ENCODE measurements at places on chromosomes 7 and 10.
A peak's percentile ranks its signal among the peaks of the same experiment; 100 is the strongest.

- no peak for DNase-seq
Measured at GRCh38 chr7:117848941-117849340, 24.3 kb downstream of the CTTNBP2 start.

DNA sequence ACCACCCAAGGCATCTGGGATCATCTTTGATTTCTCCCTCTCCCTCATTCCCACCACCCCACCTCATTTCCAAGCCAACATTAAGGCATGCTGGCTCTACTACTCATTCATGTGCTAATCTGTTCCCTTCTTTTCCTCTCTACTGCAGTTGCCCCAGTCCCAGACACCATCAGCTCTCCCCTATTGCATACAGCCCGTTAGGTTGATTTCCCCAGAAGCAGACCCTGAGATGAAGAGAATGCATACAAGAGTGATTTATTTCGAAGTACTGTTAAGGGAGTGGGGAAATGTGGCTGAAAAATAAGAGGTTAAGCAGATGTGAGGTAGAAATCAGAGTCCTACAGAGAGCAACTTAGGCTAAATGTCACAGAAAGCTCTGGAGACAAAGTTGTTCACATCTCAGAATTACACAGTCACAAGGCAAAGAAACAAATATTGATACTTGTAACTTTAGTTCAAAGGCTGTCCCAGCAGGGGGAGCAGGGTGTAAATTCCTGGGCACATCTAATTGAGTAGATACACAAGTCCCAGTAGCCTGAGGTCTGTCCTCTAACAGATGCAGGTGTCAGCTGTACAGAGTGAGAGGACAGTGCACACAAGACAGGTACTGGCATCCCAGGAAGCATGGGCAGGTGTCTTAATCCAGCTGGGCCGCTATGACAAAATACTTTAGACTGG, 20.9 kb downstream of the AKR1D1 start:
- DNase-seq = no peak

GRCh38 chr10:30059209-30060107, at the start of gene JCAD:
JCAD (minus strand) TSS chr10:30059586; CDS start chr10:30047812, 11,774 bp downstream.
- no peak for DNase-seq

DNA sequence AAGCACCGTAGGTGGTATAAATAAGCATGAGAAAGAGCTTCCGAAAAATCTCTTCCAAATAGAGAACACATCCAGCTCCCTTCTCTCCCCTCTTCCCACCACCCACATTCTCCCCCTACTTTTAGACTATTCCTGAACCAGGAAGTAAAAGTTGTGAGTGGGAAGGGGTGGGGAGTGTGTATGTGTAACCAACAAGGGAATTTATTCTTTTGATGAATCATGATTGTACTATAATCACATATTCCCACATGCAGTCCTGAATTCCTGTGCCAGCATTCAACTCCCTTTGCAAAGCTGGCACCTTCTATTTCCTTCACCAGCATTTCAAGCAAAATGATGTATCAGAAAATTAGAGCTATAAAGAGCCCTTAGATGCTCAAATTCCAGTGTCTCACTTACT, 230.6 kb upstream of the CHRM2 start:
- no peak for DNase-seq

GRCh38 chr10:92822060-92822634, 26.2 kb upstream of the EXOC6 start:
- DNase-seq = no peak

DNA sequence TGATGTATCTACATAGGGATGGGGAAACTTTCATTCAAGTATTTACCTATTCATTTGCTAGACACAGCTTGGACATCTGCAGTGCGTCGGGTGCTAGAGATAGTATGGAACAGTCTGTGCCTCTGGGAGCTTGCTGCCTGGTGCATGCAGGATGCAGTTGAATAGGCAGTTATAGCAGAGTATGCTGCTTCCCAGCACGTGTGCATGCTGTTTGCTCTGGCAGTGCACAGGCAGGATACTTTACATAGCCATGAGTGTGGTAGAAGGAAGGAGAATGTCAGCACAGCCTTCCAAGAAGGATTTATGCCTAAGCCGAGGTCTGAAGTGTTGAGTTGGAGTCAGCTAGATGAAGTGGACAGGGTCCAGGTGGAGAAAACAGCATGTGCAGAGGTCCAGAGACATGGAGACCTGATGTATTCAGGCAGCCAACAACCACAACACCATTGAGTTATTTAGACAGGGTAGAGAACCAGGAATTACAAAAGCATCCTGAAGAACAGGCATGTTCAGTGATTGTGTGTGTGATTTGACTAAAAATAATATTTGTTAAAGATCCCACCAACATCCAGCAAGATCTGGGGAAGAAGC, 8.1 kb downstream of the MAP3K8 start:
- DNase-seq = no peak

DNA sequence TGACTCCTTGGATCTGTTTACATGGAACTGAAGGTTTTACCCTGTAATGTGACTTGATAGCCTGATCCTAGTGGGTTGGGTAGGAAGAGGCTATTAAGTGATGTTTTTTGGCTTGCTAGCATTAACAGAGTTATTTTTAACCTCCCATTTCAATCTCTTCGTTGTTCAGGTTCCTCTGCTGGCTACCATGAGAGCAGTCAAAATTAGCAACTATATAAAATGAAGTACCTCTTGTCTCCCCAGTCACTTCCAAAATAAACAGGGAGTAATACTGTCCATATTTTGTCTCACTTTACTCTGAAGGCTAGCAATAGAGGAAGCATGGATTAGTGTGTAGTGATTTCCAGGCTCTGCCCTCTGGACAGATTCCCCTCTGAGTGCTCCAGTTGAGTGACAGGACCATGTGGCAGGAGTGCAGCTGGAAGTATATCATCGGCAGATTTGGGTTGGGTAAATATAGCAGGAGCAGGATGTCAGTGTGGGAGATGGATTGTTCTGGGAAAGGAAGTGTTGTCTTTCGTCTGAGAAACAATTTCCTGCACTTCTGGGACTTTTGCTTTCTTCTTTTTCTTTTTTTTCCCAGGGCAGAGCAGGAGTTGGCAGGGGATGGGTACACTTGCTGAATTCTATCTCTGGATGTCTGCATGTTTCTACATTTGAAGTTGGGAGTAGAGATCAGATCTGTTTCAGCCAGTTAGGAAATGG, 35.2 kb downstream of the GBF1 start:
- DNase-seq = no peak

- DNase-seq = no peak
Measured at GRCh38 chr7:135109976-135110375, 37.9 kb upstream of the TMEM140 start.

DNA sequence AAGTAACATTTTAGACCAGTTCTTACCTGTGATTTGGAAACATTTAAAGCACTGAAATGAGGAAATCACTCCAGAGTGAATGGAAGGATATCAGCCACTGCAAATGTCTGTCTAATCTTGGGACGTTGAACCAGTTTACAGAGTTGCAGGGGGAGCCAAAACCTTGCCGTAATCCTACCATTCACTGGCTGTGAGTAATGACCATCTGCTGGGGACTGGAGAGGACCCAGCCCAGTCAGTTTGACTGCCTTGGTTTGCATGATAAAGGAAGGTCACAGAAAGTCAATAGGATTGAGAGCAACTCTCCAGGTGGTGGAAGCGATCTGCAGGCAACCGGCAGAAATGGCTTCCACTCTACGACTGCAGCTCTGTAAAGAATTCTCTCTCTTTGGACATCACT, 167.2 kb downstream of the AKR1D1 start:
- no peak for DNase-seq

- no peak for DNase-seq
Measured at GRCh38 chr10:76150139-76150875, 718.9 kb downstream of the LRMDA start.

DNA sequence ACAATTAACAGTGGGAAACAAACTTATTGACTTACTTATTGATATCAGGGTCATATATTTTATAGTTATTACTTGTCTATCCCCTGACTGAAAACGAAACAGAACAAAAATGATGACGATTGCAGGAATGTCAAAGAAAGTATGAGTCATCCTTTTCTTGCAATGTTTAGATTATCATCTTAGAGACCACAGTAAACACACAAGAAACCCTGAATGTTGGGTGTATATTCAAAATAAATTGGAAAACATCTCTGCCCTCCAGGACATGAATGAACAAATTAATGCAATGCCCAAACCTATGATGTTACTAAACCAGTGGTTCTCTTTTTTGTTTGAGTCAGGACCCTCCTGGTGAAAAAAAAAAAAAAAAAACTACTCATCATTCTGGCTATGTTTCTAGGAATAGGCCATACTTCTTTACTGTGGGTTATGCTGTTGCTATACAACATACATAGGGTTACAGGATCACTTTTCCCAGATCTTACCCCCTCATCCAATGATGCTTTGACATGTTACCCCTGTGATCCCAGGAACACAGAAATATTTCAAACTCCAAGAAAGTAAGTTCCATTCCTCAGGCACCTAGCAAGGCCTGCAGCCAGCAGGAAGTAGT, 623.4 kb upstream of the IGFBP3 start:
- DNase-seq = peak; percentile 50

DNA sequence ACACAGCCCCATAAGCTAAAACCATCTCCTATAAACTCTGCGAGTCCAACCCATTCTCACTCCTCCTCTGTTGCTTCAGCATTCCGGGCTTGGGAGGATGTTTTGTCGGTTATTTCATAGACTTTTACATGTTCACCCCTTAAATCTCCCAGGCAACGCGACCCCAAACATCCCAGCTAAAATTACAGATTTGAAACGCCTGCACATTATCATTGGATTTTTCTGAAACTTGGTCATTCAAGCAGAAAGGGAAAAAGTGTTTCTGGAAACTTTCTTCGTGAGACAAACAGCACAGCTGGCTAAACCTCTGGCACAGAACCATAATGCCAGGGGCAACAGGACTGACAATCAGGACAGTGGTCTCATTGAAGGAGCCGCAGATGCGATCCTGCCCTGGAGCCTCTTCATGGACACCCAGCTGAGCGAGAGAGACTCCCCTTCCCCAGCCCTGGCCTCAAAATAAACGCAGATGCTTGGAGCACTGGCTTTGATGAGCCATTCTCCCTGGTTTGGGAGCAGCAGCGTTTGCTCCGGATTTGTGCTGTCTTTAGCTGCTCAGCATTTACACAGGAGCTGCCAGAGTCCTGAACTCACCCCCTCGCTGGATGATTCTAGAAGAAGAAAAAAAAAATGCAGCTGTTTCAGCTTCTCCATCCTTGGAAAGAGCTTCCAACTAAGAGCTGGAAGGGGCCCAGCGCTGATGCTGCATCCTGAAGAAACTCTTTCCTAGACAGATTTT, 30.1 kb downstream of the AFAP1L2 start:
- no peak for DNase-seq

GRCh38 chr10:48195803-48196202, 78.7 kb downstream of the FRMPD2 start:
- DNase-seq = no peak

Data from Panc1 (cell line).